Fibroblast of lung (primary cell): ENCODE measurements at places on chromosomes 13 and 19. TPM values are rescaled to one million over a fixed set of nuclear protein-coding genes. Genes with fewer than 3 reads are reported as not detected.

KCNN4 gene
- 0.26 and 0.83 TPM in 2 replicates for total RNA-seq

DNA sequence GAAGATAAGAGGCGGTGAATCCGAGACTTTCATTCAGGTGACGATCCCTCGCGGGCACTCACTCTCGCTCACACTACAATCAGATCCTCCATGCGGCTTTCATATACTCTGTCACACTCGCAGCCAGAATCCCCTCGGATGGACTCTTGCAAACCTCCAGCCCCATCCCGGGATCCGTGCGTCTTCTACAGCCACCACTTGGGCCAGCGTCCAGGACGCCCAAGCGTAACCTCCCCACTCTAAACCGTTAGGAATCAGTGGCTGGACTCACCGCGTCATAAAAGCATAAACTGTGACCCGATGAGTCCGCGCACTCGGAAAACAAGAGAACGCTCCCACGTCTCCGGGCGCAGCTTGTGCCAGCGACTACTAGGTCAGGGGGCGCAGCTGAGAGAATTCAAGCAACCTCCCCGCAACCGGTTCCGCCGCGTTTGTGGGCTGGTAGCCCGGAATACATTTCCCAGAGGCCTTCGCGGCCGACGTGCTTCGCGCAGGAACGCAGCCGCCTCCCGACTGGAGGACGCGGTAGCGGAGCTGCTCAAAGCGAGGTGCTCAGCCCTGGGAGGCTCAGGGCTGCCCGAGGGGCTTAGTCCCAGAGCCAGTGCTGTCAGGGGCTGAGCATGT lies 27.6 kb downstream of the ZNF607 start:
- peak; percentile 89 for DNase-seq

DNA sequence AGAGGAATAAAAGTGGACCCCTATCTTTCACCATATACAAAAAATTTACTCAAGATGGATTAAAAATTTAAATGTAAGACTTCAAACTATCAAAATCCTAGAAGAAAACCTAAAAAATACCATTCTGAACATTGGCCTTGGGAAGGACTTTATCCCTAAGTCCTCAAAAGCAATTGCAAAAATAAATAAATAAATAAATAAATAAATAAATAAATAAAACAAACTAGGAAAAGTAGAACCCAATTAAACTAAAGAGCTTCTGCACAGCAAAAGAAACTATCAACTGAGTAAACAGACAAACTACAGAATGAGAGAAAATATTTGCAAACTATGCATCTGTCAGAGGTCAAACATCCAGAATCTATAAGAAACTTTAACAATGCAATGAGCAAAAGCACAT lies 874.9 kb upstream of the PCDH20 start:
- no peak for DNase-seq

DNA sequence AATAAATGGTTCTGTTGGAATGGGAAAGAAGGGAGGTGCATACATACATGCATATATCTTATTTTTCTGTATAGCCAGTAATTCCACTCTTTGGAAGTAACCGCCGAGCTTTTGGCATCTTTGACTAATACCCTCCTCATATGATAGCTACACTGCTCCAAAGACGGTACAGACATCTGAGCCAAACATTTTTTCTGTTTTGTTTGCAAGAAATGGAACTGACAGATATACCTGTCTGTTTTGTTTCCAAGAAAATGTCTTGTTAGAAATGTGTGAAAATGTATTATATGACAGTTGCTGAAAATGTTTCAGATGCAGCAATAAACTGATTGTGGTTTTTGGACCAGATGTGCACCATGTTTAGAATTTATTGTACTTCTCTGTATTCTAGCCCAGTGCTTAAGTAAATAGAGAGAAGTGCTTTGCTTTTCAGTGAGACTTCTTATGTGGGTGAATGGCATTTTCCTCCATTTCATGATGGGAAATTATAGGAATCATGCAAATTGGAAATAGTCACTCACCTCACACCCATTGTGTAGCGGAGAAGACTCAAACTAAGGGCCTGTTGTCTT lies 396.9 kb downstream of the KCNRG start:
- peak; percentile 50 for DNase-seq

- no peak for DNase-seq
These were observed 338.5 kb downstream of the ZNF536 start for GRCh38 chr19:30710721-30711120.

- no peak for DNase-seq
These were observed 1.5 kb upstream of the ZSCAN4 start for GRCh38 chr19:57667228-57667627.

DNA sequence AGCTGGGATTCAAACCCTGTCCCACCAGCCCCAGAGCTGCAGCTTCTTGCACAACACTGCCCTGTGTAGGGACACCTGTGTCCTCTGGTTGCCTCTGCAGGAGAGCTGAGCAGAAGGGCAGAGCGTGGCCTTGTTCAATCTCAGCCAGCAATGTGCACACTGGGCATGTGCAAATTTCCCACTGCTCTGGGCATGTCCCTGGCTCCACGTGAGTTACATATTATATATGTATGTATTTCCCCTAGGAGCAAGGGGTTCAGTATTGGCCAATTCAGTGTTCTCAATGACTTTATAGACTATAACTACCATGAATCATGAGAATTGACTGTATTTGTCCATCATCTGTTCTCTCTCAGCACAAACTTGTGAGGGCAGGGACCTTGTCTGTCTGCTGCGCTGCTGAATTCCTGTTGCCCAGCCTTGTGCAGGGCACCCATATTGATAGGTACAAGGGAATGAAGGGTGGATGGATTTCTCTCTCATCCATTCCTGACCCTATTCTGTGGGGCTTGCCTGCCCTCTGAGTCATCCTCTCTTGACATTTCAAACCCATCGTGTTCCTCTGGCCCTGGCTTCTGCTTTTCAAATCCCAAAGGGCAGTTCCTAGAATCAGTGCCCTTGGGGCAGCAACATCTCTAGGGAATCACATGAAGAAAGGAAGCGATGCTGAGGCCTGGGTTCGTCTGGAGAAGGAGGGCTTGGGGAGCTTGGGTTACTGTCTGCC lies 69.7 kb downstream of the ERICH6B start:
- no peak for DNase-seq

- DNase-seq, result no peak
These were observed 52.3 kb downstream of the CCDC70 start for GRCh38 chr13:51914137-51914493.

PSG1 gene
- total RNA-seq, result 0.51 and 1.3 TPM in 2 replicates

CGB5 gene
- total RNA-seq, result not detected in 2 replicates

PSG4 gene
- total RNA-seq, result 0.17 and 11.3 TPM in 2 replicates

DNA sequence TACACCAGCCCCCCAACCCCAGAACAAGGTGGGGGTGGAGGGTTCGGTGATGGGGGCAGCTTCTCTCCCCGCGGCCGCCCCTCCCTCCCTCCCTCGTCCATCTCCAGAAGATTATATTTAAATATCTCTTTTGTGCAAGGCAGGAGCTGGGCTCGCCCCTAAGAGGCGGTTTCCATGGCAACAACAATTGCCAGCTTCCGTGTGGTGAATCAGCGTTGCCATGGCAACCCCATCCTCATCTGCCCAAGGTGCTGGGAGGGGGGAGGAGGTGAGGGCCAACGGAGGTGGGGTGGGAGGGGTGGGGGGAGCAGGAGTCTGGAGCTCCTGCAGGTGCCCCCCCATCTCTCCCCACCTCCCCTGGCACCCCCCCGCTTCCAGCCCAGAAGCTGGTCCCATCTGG lies 46.4 kb downstream of the CELF5 start:
- DNase-seq, result peak; percentile 42

DNA sequence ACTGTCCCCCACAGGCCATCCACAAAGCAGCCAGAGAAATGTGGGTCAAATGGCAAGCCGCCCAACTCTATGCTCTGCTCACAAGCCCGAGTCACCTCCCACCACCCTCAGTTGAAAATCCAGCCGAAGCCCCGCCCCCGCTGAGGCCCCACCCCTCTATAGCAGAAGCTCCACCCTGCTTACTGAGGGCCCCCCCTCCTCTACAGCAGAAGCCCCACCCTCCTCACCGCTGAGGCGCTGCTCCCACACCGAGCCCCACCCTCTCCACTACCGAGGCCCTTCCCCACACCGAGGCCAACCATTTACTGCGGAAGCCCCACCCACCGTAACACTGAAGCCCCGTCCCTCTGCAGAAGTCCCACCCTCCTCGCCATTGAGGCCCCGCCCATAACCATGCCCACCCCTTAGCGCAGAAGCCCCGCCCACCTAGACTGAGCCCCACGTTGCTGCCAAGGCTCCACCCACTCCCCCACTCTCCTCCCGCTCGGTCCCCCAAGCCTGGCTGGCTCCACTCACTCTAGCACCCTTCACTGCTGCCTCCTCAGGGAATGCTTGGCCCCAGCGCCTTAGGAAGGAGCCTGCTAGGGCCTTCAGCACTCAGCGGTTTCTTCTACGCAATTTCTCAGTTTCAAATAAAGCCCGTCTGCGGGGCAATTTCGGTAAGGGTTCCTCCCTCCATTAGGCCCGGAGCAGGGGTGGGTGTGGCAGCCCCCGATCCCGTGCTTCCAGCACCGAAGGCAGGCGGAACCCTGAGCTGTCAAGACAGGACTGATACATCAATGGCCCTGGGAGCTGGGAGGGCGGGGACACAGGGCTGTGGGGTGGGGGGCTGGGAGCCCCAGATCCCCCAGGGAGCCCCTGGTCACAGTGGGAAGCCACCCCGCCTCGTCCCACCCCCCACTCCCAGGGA lies 9.0 kb upstream of the MYDGF start:
- DNase-seq, result peak; percentile 23

DNA sequence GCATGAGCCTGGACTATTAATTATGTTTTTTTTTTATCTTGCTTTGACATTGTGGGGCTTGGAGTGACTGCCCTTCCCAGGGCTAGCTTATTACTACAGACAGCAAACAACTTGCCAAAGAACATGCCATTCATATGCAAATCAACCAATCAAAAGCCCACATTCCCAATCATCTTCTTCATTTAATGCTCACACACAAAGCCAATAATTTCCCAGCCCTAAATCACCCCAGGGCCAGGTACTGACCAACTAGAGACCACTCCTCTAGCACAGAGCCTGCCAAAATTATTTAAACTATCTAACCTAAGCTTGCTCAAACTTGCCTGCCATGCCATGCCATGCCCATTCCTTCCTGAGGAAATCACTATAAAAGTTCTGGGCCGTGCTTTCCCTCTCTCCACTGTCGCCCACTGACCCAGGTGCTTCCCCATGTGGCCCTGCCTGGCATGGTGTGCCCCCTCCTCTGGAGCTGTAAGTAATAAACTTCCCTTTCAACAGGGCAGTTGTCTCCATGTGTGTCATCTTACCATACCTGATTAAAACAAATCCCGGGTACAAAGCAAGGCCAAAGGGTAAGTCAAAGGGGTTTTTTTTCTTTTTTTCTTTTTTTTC lies 15.7 kb downstream of the PBX4 start:
- DNase-seq, result no peak

- DNase-seq, result no peak
These were observed 117.1 kb upstream of the SLITRK5 start for GRCh38 chr13:87554045-87554444.

DNA sequence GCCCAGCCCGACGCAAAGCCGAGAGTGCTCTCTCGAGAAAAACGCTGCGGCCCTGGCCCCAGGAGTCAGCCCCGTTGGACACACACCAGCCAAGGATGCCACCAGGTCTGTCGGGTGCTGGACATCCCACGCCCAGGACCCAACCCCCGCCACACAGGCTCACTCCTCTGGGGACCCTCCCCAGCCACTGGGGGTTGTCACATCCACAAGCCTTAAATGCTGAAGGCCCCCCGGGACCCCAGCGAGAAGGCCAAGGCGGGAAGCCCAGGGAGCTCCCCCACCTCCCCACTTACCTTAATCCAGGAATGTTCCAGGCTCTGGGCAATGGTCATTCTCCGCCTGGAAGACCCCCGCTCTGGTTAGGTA lies 11.2 kb downstream of the DAPK3 start:
- DNase-seq, result no peak

PNMA8B gene
- 1.3 and 1.7 TPM in 2 replicates for total RNA-seq

SUGP2 gene
- 24.7 and 31.4 TPM in 2 replicates for total RNA-seq

- no peak for DNase-seq
These were observed 6.1 kb upstream of the CEACAM1 start for GRCh38 chr19:42534391-42534790.

DNA sequence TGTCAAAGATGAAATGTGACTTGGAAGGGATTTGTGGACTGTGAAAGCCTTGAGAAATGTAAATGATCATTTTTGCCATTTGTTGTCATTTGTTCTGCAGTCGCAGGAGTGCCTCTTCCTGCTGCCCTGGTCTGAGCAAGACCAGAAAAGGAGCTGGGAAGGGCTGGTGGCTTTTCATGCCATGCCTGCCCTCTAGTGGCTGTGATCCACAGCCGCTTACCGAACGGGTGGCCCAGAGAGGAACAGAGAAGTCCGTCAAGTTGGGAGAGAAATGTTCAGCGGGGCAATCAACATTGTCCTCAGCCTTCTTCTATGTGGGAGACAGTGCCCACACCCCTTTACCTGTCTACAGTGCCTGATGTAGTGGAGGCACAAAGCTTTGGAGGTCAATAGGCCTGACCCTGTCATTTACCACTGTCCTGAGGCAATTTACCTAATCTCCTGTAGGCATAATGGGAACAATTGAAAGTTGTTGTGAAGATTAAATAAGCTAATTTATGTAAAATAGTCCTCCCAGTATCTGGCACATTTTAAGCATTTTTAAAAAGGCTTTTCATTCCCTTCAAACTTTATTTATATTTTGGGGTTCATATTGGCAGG lies 224.5 kb downstream of the B3GLCT start:
- peak; percentile 66 for DNase-seq

DNA sequence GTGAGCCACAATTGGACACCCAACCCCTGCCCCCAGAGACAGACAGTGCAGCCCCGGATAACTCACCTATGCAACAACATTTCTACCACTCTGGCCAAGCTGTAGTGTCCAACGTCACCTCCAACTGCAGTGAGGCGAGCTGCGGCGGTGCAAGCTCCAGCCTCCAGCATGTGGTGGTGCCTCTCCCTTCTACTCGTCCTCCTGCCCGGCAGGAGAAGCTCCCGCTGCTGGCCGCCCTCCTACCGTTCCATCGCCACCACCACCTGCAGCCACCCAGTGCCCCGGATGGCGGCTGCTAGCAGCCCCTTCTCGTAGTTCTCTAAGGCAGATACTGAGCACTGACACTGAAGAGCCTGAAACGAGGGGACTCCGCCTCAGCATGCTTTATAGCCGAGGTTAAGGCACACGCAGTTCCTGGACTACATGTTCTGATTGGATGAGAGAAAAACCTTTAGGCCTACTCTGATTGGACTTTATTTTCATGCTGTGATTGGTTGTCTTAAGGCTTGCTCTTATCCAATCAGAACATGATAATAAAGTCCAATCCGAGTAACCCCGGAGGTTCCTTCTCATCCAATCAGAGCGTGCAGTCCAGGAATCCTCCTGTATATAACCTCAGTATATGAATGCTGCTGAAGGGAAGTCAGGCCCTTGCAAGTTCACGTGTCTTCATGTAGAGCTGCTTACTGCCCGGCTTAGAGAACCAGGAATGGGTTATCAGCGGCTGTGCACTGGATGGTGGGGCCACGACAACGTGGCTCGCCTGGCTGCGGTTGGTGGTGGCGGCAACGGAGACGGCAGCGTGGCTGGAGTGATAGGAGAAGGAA lies 63.5 kb downstream of the TUBA3C start:
- no peak for DNase-seq

DNA sequence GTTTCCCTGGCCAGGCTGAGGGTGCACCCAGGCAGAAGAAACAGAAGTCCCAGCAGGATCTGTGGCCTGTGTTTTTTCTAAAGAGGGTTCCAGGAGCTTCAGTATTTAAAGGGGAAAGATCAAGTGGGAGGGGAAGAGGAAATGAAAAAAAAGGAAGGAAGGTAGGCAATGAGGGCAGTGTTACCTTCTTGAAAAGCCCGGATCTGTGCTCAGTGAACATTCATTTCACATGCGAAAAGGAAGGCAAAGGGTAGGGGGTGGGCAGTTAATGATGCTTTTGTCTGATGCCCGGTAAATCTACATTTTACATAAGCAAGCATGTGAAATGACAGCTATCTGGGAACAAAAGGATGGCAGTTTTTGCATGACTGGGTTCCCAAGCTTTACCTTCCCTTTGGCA lies 326.2 kb downstream of the UQCRFS1 start:
- DNase-seq, result no peak

GRCh38 chr19:16361254-16361653 lies 36.6 kb downstream of the KLF2 start:
- DNase-seq, result peak; percentile 43
